ENCODE measurements at places on chromosomes 16 and 17.

DNA sequence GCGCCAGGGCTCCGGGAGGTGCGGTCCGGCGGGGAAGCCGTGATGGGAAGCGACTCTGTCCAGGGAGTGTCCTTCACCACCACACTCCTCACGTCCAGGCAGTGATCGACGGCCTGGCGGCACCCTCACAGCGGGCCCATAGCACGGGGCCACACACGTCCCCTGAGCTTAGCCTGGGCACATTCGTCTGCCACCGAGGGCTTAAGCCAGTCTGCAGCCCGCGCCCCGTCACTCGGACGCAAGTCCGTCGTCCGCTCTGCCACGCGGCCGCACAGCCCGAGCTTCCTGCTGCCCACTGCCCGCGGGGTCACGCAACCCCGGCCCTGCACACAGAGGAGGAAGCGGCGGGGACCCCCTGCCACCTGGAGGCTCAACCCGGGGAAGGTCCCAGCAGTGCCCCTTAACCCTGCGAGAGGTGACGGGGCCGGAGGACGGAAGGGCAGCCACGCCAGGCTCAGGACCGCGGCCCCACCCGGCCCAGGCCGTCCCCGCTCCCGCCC, 3.0 kb upstream of the TBX2 start:
- no peak for DNase-seq

GRCh38 chr17:50715471-50715870, 3.9 kb upstream of the LUC7L3 start:
- DNase-seq, result no peak

DNA sequence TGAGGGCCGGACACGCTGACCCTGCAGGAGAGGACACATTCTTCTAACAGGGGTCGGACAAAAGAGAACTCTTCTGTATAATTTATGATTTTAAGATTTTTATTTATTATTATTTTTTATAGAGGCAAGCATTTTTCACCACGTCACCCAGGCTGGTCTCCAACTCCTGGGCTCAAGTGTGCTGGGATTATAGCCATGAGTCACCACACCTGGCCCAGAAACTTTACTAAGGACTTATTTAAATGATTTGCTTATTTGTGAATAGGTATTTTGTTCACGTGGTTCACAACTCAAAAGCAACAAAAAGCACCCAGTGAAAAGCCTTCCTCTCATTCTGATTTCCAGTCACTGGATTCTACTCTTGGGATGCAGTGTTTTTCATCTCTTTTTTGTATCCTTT, 2.3 kb upstream of the SERPINF1 start:
- DNase-seq, result no peak

DNA sequence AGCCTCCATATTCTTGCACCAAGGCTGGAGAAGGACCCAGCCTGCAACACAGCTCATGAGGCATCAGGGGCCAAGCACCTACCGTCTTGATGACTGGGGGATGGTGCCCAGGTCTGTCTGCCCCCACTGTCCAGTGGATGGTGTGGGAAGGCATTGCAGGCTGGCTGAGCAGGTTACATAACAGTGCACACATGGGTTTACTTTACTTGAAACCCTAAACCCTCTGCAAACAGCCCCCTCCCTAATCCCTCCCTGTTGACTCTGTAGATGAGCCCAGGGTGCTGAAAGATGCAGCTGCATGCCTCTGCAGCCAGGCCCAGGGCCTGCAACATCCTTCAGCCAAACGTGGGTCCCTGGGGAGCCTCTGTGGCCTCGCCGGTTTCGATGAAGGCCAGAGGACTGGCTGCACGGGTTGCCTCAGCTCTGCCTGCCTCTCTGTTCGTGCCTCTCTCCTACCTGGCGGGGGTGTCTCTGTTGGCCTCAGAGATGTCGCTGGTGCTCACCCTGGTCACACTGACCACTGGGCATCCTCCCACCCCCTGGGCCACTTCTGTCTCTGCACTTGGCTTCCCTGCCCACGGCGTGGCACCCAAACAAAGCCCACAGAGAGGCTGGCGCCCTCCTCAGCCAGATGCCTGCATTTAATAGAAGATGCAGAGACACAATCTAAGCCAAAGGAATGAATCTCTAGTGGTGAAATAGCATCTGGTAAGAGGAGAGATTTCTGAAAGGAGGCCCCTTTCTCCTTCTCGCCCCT, 95.1 kb downstream of the METRNL start:
- no peak for DNase-seq

DNA sequence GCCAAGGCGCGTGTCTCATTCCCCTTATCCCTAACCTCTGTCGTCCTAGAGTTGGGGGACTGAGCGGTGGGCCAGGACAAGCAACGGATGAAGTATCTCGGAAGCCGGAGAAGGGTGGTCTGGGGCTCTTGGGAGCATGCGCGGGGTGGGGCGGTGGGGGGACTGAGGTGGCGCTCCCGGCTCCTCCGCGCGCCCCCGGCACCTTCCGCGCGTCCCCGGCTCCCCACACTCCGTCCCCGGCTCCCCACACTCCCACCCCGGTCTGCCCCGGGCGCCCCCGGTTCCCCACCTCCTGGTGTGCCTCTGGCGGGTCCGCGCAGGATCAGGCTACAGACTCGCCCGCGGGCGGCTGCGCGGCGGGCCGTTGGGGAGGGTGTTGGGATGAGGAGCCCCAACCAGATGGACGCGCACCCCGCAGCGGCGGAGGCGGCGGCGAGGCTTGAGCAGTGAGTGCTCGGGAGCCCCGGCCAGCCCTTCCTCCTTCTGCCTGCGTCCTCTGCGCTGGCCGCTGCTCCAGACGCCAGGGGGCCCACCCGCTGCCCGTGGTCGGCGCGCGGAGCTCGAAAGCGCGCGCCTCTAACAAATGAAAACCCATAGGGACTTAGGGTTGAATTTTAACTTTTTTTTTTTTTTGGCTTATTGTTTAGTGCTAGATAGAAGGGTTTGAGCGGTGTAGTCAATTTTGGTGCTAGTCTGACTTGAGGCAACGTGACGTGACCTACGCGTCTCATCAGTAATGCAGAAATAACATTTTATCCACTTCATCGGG, 5.6 kb upstream of the CRYM start:
- DNase-seq, result no peak
